ENCODE measurements at places on chromosomes 7 and 10.

DNA sequence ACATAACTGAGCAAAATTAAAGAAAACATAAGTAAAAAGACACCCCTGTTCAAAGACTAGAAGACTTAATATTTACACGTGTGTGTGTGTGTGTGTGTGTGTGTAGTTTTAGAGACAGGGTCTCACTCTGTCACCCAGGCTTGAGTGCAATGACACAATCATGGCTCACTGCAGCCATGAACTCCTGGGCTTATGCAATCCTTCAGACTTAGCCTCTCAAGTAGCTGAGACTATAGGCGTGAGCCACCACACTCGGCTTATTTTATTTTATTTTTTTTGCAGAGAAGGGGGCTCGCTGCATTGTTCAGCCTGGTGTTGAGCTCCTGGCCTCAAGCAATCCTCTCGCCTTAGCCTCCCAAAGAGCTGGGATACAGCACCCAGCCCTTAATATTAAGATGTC, 90.3 kb downstream of the JMJD1C start:
- no peak for DNase-seq

DNA sequence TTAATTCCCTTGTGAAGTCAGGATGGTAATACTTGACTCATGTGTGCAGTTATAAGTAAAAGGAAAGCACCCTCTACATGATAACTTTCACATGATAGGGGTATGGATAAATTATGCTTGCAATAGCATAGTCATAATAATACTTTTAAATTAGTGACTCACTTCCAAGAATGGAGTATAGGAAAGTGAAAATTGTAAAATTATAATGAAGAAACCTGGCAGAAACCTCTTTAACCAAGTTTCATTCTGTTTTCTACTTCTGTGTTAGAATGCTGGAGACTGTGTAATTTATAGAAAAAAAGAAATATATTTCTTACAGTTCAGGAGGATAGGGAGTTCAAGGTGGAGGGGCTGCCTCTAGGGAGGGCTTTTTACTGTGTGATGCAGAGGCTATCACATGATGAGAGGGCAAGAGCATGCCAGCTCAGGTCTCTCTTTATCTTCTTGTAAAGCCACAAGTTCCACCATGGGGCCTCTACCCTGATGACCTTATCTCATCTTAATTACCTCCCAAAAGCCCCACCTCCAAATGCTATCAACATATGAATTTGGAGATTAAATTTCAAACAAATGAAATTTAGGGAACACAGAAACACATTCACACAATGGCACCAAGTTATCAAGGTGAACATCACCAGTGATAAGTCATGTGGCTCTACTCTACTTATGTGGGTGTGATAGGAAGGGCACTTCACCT, 43.2 kb downstream of the HDAC9 start:
- no peak for DNase-seq

DNA sequence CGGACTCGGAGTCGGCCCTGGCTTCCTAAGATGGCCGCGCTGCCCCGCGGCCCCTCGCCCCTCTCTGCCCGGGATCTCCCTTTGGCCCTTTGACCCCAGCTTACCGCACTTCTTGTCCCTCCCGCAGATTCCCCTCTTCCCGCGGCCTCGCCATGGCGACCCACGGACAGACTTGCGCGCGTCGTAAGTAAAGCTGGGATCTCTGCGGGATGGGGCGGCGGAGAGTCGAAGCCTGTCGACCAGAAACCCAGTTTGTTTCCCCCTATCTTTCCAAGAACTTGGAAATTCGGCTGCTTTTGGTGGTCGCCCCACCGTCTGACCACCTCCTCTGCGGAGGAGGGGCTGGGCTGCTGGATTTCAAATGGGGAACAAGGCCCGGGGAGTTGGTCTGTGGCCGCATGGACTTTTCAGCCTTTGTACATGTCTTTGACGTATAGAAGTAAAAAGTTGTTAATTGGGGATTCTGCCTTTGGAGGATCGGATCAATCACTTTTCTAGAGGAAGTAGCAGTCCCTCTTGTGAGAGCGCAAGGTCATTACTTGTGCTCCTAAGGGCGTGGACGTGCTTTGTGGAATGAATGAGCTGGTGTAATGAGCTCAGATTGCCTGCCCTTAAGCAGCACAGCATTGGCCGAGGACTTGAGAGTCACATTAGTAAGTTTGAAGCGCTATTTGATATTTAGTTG, 553 bp downstream of the VDAC2 start:
- no peak for DNase-seq

DNA sequence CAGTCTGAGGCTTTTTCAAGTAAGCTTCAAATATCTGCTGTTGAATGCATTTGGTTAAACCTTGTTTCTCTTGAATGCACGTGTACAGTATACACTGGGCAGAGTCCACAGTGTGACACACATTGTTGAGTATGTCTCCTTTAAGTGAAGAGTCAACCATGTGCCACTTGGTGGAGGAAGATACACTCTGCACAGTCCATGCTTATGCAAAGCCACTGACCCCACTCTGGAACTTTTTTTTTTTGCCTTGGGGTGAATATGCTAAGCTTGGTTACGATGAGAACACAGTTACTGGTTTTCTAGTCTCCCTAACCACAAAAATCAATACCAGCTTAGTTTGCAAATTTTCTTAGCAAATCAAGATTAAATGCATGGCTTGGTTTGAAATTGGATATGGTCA, 186.8 kb upstream of the VIPR2 start:
- no peak for DNase-seq

DNA sequence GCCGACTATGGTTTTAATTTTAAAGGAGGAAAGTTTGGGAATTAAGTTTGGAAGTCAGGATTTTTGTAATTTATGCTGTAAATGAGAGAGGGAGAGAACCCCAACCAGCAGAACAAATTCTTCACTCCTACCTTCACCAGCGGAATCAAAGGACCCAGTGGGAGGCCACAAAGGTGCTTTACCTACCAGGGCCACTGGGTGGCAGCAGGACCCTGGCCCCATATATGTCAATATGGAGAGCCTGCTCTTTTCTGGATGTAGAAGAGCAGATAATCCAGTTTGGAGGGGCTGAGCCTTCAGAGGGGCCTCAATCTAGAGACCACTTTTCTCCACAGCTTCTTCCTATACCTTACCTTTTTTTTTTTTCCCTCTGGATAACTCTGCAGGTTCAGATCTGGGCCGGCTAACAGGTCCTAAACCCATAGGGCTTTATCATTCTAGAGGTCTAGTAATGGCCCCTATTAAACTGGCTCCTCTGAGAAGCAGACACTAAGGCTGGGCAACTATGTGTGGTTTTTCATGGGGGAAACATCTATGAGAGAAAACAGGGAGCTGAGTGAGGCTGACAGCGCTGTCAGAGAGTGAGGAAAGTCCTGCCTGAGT, 8.5 kb upstream of the SCD start:
- peak; percentile 72 for DNase-seq

DNA sequence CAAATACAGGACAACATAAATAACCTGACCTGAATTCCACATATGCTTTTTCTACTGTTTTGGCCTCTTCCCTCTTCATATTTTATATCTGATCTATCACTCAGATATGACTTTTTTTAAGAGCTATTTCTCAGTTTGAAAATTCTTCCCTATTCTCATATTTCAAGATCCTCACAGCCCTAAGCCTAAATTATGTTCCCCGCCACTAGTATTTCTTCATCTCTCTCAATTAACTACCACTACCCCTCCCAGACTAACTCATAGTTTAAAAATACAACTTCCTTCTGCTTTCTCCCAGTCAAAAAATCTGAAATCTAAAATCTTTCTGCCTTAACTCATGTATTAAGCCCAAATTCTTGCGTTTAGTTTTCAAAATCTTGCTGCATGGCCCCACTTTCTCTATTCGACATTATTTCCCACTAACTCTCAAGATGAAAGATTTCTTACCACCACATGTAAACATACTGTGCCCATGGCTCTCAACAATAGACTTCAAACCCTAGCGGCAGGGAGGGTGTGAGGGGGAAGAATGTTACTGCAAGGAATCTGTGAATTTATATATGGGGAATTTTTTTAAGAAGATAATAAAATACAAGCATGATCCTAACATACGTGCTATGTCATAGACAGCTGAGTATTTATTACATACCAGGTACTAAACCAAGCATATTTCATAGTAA, 64.6 kb downstream of the TFEC start:
- no peak for DNase-seq

- no peak for DNase-seq
These were observed 286.3 kb downstream of the TNS3 start for GRCh38 chr7:47295606-47296005.

- no peak for DNase-seq
These were observed 724.0 kb downstream of the ANKRD7 start for GRCh38 chr7:118948508-118948907.

- DNase-seq, result no peak
These were observed 442.6 kb upstream of the IGFBP3 start for GRCh38 chr7:46363688-46364087.

DNA sequence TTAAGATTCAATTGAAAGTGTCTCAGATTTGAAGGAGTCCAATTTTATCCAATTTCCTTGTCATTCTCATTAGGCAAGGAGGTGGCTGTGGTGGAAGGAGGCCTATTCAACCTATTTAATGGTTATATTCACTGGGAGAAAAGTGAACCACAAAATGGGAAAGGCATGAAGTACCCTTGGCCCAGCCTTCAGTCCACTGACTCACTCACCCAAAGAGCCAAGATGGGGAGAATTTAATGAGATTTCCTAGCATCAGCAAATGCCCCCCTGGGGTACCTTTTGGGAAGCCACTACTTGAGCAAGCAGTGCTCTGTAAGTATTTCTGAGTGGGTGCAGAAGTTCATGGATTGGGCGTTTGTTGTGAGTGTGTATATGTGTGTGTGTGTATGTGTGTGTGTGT, 144.1 kb downstream of the NRP1 start:
- no peak for DNase-seq

DNA sequence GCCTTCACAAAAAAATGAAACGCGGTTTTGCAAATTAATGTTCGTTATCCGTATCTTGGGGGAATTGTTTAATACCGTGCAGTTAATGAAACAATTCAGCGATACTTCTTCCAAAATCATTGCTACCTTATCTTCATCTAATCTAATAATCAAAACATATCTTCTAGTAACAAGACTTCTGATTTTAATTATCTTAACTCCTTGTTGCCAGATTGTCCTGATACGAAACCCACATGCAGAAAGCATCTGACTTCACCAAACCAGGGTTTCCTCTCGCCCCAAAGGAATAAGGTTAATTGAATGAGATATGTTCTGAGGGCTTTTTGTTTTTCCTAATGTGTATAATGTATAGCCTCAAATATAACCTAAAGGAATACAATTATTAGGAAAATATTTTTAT, 105.2 kb upstream of the SH2B2 start:
- DNase-seq, result no peak

- no peak for DNase-seq
These were observed 2.5 kb upstream of the BRI3 start for GRCh38 chr7:98278936-98279335.

GRCh38 chr7:2000746-2001321, 231.9 kb downstream of the MAD1L1 start:
- DNase-seq, result no peak

- DNase-seq, result no peak
These were observed 165.2 kb downstream of the FANK1 start for GRCh38 chr10:126061526-126061925.

GRCh38 chr7:72924386-72924732, 536 bp upstream of the POM121 start:
- DNase-seq, result no peak

- DNase-seq, result peak; percentile 68
These were observed at the start of gene INTS15 for GRCh38 chr7:6589829-6590644. TSS of gene INTS15 (plus strand) at chr7:6590021. CDS start at chr7:6590284, 263 bp downstream.

DNA sequence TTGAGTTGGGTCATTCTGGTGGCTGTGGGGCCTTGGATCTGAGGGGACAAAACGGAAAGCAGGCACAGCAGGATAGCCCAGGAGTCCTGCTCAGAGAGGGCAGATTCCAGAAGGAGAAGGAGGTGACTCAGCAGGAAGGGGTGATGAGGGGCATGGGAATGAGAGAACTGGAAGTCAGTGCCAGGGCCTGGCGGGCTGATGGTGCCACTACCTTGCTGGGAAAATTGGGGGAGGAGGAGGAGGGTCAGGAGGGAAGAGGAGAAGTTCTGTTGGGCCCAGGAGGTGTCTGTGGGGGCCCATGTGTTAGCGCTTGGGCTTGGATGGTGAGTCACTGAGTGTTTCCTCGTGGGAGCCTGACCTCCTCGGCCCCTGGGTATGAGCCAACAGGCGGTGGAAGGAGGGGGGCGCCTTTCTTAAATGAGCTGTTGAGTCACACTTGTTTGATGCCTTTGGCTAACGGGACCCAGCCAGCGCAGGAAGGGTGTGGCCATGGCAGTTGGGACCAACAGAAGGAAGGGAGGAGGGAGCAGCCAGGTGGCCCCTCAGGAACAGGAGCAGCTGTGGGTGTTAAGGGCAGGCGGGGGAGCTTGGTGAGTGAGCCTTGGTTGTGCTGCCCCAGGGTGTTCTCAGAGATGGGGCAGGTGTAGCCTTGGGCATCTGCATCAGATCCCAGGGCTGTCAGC, 130.0 kb upstream of the BTBD16 start:
- no peak for DNase-seq

GRCh38 chr7:39493934-39494333, 72.3 kb upstream of the YAE1 start:
- DNase-seq, result no peak

DNA sequence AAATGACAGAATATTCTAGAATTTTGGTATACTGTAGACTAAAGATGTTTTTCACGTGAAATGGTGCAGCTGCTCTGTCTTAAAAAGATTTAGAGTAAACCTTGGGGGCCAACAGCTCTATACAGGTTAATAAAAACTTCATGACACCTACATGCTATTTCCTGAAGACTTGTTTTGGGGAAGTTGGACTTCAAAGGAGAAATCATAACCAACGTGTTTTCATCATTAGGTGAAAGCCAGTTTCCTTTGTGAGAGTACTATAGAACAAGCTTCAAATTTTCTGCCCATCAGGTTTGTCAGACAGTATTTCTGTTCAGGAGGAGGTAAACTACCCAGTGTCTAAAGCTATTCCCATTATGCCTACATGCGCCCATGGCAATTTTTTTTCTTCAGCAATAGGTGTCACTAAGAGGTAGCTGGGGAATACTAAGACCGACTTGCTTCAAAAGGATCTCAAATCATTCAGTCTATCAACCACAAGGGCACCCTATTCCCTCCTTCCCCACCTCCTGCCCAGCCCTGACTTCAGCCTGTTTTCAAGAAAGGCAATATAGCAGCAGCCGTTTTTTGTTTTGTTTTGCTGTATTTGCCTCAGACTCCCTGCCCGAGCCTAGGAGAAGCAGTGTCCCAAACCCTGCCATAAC, 237.3 kb upstream of the SP8 start:
- DNase-seq, result no peak

Data from stimulated activated CD4-positive, alpha-beta T cell treated with anti-CD3 and anti-CD28 coated beads, Interleukin-15, amount 100 ng/mL, for 1 hour (primary cell).